ENCODE measurements at places on chromosomes 13 and 19.
A peak's percentile ranks its signal among the peaks of the same experiment; 100 is the strongest.

GRCh38 chr19:4859697-4860096 is 7.8 kb downstream of the PLIN3 start:
- DNase-seq: no peak

- no peak for DNase-seq
Observed at GRCh38 chr19:49255674-49256073, 69.3 kb downstream of the SLC6A16 start.

DNA sequence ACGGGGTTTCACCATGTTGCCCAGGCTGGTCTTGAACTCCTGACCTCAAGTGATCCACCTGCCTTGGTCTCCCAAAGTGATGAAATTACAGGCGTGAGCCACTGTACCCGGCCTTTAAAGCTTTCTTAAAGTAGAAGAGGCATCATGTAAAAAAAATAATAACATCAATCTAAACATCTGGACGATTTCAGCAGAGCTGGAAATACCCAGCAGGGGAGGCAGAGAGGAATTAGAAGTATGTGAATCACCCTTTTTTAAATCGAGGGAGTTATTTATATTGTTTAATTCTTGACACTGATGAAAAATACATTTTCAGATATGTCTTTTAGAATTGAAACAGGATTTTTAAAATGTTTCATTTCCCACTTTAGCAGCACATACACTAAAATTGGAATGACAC is 37.4 kb upstream of the MTIF3 start:
- no peak for DNase-seq

DNA sequence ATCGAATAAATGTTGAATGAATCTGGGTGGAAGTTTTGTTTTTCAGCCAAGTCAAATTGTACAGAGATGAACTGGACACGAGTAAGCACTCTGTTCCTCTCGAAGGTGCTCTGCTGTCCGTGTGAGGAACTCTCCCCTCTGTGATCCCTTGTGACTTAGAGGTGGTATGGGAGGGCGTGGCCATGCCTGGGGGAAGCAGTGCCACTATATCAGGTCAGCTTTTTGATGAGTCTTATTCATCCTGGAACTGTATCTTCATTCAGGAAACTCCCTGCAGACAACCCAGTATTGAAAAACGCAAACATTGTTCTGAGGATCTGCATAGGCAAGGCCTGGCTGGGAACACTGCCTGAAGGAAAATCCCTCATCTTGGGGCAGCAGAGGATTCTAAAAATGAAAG is 45.7 kb upstream of the FLT1 start:
- DNase-seq: no peak

GRCh38 chr19:40225440-40226305 is 816 bp downstream of the CCNP start:
- no peak for DNase-seq

GRCh38 chr13:23909606-23910005 is 12.3 kb upstream of the C1QTNF9B start:
- DNase-seq: no peak

- no peak for DNase-seq
Observed at GRCh38 chr13:105670179-105670990, 865.1 kb downstream of the EFNB2 start.

DNA sequence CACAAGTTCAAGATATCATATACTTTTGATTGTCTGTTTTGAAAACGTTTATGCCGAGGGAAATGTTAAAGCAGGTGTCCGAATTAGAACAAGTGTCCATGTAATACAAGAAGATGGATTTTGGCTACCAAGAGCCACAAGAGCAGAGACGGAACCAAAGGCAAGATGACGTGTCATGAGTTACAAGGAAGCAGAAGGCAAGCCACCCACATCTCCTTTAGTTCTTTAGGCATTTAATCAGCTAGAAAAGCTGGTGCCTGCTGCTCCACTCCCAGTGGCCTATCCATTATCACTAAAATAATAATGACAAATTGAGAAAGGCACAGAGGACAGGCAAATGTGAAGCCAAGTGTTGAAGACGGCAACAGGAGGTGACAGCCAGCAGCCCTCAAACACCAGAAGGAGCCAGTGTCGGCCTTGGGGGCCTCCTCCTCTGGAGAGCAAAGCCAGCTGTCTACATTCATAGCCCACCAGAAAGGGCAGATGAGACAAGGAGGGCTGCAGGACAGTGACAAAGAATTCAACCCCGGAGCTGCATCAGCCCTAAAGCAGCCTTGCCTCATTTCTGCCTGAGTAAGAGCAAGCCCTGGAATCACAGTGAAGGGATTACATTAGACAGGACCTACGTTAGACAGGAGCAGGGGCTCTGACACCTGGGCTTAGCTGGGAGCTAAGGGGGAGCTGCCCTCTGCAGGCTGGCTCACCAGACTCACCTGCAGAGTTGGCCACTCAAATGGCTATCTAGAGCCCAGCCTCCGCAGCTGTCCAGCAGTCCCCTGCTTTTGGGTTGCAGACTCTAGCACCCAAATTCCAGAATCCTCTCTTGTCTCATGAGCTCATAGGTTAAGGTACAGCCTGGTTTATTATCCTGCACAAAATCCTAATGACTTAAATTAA is 569.9 kb downstream of the UQCRFS1 start:
- DNase-seq: no peak

- DNase-seq: peak; percentile 79
Observed at GRCh38 chr13:98930151-98930591, 47.7 kb downstream of the DOCK9 start.

DNA sequence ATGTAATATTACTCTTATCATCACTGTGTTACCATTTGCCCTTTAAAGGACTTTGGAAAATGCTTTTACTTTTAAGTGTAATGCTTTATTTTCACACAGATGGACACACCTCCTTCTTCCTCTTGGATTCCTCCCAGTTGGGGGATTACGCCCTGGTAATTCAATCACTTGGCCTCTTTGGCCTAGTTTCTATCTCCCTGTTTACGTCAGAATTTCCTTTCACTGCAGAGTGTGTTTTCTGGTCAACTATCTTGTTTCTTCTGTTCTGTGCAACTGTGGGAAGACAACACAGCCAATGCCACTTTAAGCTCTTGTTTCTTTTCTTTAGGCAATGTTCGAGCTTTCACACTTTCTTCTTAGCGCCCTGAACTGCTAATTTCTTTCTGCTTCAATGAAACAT is 257.3 kb upstream of the MAB21L1 start:
- no peak for DNase-seq

DNA sequence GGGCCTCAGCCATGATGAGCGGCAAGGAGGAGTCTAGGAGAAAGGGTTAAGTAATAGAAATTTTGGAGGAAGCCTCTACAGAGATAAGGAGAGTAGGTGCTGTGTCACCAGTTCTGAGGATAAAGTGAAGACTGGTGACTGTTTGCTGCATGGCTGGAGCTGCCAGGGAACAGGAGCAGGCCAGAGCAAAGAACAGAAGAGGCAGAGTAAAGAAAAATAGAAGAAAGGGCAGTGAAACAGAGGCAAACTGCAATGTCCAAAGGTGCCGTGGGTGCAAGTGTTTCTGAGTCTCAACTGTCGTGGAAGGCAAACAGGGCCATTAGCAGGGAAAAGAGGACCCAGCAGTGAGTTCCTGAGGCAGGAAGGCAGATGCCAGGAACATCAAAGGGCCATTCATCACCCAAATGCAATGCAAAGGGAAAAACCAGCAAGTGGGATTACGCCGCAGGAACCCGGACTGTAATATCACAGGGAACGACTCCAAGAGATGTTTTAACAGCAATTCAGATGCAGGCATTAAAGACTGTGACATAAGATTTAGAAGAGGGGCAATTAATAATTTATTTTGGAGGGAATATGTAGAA is 318.3 kb downstream of the FOXO1 start:
- no peak for DNase-seq

DNA sequence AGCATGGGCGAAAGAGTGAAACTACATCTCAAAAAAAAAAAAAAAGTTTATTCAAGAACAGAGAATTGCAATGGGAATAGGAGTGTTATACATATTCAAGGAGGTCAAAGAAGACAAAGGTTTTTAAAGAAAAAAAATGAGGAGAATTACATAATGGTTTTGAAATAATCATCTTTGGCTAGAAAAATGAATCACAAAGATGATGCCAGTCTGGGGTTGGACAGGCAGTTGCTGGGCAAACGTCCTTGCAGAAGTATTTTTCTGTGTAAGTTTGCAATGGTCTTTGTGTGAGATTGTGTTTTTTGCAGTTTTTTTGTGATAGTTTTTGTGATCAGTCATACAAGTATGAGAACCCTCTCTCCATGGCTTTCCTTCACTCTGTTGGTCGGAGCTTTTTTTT is 23.7 kb downstream of the LYPD3 start:
- DNase-seq: no peak

DNA sequence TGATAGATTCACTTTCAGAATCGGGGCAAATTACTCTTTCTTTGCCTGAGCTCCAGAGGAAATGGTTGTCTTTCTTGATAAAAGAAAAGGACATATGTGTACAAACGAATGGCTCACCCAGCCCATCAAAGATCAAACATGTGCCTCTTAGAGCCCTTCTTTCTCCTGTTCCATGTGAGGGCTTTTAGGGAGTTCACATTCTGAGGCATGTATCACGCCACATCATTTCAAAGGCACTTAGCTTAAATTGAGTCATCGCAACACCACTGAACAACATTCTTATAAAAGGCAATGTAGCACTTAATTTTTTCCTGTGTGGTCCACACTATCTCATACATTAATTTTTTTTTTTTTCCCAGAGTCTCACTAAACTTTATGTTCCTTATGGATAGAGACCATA is 521.0 kb downstream of the SUCLA2 start:
- DNase-seq: no peak

- DNase-seq: no peak
Observed at GRCh38 chr19:35107545-35107944, 8.1 kb upstream of the FXYD3 start.

DNA sequence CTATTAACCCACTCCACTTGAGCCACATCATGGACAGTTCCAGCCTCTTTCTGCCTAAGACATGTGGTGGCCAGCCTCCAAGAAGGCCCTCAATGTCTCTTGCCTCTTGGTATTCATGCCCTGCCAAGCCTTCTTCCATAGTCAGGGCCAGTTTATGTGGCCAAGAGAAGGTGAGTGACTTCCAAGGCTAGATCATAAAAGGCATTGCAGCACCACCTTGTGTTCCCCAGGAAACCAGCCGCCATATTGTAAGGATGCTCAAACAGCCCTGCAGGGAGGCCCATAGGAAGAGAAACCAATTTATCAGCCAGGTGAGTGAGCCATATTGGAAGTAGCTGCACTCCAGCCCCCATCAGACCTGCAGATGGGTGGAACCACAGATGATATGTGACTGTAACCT is 12.3 kb upstream of the DNMT1 start:
- DNase-seq: no peak

- DNase-seq: no peak
Observed at GRCh38 chr13:47334173-47334572, 437.3 kb upstream of the HTR2A start.

DNA sequence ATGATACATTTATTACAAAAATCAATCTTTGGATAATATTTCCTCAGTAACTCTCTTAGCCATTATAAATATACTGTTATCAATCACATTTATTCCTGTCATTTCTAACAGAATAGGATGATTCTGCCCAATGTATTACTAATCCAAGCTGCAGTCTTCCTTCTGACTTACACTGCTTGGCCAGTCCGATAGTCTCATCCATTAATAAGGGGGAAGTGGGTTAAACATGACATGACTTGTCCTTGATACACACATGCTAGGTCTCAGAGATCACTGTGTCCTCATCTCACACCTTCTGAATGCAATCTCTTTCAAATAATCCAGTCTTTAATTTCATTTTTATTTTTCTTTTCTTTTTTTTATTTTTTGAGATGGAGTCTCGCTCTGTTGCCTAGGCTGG is 18.8 kb downstream of the SACS start:
- DNase-seq: no peak
